ENCODE measurements at places on chromosomes 13 and 19.

GRCh38 chr19:43743059-43743458 lies 11.7 kb downstream of the SMG9 start:
- DNase-seq, result no peak

DNA sequence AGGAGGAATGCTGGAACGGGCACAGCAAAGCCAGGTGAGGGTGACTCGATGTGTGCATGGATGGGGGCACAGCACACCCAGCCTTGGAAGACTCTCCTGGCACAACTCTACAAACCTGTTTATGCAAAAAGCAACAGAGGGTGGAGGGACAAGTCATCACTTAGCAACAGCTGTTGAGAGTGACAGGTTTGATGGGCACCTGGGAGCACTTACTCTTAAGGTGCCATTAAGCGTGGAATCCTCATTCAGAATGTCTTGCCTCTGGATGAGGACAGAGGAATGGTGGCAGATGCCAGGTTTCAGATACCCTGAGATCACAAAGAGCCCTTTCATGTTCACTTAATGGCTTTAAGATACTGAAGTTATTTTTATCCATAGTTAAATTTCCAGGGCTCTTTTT lies 97.0 kb downstream of the DCT start:
- no peak for DNase-seq

DNA sequence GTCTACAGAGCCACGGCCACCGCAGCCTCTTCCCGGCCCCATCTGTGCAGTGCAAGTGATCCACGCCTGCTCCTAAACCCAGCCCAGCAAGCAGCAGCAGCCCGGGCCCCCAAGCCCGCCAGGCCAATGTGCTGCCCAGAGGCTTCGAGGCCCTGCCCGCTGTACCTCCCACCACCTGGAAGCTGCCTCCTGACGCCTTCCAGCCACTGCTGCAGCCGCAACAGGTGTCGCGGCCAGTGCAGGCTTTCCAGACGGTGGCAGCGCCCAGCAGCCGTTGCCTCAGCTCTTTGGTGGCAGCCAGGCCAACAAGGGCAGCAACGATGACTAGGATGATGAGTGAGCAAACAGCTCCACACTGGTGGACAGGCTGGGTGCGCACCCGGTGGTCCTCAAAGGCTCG lies 50.2 kb upstream of the TPM4 start:
- DNase-seq, result no peak

DNA sequence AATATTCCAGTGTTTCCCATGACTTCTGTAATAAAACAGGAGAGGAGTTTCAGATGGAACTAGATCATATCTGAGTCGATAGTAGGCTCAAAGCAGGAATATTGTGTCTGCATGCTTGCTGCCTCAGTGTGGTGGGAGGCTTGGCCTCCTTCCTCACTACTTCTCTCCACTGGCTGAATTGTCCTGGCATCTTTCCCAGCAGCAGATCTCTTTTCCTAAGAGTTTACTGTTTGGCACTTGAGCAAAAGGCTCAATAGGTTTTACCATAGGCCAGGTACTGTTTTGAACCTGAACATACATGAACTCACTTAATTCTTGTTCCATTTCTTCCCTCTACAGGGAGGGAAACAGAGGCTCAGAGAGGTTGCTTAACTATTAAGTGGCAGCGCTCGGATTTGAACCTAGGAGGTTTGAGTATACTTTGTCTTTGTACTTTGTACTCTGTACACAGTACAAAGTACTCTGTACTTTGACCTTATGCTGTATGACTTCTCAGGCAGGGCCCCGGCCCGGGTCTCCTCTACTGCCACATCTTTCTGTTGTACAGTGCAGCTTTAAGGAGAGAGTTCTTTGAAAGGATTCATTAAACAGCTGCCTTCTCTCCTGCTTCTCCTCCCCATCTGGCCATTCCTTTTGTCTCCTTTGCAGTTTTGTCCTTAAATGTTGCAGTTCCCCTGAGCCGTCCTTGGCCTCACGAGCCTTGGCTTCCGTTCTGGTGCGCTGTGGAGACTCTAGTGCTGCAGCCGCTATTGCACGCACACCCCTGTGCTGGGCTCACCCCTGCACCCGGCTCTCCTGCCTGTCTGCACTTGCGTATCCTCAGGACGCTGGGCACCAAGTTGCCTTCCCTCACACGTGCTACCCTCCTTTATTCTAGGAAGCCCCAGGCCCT lies 8.1 kb downstream of the B3GLCT start:
- no peak for DNase-seq

DNA sequence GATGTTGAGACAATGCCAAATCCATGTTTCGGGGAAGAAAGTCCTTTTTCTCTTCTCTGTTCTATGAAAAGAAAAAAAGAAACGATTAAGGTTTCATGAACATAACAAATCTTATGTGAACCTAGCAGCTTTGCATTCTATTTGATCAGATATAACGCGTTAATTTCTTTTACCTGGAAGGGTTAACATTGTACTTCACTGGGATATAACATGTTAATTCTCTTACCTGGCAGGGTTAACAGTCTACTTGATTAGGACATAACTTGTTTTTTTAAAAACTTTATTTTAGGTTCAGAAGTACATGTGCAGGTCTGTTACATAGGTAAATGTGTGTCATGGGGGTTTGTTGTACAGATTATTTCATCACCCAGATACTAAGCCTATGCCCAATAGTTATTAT lies 68.8 kb downstream of the CPAMD8 start:
- no peak for DNase-seq

- no peak for DNase-seq
These were observed 1318.9 kb downstream of the OLFM4 start for GRCh38 chr13:54347531-54347930.

DNA sequence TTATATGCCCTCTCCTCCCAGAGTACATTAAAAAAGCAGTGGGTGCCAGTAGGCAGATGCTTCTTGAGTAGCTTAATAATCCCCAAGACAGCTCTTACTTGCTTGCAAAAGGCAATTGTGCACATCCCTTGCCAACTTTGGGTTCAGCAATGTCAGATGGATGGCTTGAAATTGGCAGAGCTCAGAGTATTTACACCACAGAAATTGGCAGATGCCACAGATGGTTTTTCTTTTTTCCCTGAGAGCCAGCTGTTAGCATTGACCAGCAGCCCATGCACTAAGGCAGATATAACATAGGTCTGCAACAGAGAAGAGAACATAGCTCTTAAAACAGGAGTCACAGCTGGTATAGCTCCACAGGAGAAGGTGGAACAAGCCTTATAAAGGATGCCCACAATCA lies 18.4 kb upstream of the RNASEH2B start:
- DNase-seq, result no peak

GRCh38 chr19:8552810-8553209 lies 24.4 kb downstream of the MYO1F start:
- DNase-seq, result no peak

- no peak for DNase-seq
These were observed 47.9 kb downstream of the COL4A1 start for GRCh38 chr13:110258876-110259631.

DNA sequence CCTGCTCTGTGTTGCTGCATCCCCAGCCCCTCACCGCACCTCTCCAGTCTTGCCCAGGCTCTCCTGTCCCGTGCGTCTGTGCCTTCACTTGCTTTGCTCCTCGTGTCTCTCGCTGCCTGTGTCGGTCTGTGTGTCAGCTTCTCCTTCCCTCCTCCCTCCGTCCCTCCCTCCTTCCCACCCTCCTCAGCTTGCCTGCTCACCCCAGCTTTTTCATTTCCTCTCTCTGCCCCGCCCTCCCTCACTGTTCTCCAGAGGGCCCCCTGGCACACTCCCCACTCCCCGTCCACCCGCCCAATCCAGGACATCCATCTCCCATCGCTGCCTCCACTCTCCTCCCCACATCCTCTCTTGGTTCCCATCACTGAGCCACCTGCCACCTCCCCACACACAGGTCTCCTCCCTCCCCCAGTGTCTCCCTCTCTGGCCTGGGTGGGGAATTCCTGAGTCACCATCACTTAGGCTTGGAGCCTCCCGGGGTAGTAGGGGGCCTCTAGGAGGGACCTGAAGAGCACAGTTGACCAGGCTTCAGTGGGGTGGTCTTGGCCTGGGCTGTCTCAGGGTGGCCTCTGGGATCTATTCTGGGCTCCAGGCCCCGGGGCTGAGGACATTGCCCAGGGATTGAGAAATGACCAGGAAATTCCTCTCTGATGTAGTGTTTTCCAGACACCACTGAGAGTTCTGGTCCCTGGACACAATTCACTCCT lies at the start of gene PTGIR:
Gene PTGIR (minus strand): TSS at position 132 of the 704 bp plus-strand sequence. CDS start 864 bp downstream, outside the sequence.
- peak; percentile 29 for DNase-seq

- no peak for DNase-seq
These were observed 38.0 kb upstream of the ALOX5AP start for GRCh38 chr13:30697177-30697953.

DNA sequence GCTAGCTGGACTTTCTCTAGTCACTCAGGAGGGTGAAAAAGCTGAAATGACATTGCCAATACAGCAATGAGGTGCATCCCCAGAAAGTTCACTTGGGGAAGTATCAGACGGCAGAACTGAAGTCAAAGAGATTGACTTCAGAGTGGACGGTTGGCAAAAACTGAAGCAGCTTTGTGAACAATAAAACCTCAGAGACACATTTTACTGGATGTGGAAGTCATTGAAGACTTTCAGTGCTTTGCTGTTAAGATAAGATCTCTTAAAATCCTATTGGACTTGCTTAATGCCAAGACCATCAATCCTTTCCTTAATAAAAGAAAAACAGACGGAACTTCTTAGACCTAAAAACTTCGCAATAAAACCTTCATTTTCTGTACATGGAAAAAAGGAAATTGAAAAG lies 103.7 kb downstream of the ABCC4 start:
- no peak for DNase-seq

GRCh38 chr13:23377983-23378632 lies 55.4 kb downstream of the SACS start:
- no peak for DNase-seq

DNA sequence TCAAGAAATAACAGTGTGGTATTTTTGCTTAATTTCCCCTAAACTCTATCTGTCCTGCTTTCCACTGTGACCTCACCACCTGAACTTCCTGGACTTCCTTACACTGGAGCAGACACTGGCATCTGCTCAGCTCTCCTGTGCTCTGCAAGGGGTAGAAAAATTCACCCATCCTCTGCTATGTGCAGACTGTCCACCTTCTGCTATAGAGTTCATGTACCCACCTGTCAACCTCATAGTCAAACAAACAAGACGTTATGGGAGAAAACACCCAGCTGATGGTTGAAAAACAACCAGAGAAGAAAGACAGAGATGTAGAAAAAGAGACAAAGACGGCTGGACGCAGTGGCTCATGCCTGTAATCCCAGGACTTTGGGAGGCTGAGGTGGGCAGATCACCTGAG lies 12.2 kb downstream of the LAIR1 start:
- no peak for DNase-seq

DNA sequence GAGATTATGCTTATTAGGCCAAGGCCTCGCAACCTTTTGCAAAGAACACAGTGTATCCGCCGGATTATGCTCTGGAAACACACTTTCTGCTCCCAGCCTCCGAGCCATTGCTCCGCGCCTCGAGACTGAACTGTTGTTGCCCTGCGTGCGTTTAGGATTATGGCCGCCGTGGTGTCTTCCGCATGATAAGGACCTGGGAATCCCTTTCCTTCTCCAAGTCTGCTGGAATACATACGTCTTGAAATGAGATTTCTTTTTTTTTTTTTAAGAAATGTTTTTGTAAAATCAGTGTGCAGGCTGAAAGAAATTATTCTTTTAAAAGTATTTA lies 89.8 kb upstream of the SOX1 start:
- no peak for DNase-seq

DNA sequence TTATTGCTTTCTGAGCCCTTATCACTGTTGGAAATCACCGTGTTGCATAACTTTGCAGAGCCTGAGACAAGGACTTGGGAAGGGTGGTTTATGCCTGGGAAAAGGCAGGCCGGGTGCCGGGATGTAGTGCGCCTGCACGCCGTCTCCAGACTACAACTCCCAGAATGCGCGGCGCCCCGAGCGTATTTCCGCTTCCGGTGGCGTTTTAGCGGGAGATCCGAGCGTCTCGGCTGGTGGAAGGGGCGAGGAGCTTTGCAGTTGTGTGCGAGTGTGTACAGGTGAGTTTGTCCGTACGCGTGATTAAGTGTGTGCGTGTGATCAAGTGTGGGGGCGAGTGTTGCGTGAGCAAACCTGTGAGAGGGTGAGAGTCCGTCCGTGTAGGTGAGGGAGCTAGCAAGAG lies 75.4 kb downstream of the PEG3 start:
- DNase-seq, result no peak

- DNase-seq, result no peak
These were observed 32.1 kb downstream of the NEK5 start for GRCh38 chr13:52096748-52097147.

- no peak for DNase-seq
These were observed 166.6 kb downstream of the SLITRK6 start for GRCh38 chr13:85632526-85633195.

- DNase-seq, result peak; percentile 48
These were observed 15.3 kb upstream of the MAP1S start for GRCh38 chr19:17703824-17704463.

DNA sequence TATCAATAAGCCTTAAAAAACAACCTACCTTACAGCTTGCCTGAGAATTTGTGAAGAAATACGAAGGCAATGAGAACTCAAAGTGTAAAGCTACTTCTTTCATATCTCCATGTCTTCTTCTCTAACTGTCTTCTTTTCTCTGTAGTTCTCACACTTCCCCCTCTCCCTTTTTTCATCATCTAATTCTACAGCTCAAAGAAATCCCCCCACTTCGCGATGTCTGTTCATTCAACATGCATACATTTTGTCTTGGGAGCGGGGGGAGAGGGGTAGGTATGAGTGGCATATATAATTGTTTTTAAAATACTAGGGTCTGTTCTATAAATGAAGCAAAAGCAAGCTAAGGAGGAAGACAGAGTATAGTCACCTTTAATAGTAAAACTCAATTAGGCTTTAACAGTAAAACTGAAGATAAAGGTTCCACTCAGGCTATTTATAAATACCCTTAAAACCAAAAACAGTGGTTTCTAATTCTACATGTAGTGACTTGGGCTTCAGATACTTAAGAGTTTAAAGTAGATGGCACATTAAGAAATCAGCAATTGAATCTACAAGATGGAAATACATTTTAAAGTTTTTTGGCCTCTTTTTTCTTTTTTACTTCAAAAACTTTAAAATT lies 106.9 kb downstream of the KLF12 start:
- no peak for DNase-seq

DNA sequence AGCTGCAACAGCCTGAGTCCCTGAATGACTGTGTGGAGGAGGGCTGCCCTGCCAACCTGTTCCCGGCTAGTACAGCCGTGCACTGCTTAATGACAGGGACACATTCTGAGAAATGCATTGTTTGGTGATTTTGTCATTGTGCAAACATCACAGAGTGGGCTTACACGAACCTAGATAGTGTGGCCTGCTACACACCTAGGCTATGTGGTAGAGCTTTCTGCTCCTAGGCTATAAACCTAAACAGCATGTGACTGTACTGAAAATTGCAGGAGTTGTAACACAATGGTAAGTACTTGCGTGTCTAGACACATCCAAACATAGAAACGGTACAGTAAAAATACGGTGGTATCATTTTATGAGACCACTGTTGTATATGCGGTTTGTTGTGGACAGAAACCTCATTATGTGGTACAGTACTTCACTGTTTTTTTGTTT lies 35.0 kb downstream of the VASP start:
- DNase-seq, result no peak

GRCh38 chr13:114099918-114100445 lies 32.4 kb downstream of the RASA3 start:
- no peak for DNase-seq

GRCh38 chr13:99415014-99415650 lies 86.1 kb upstream of the TM9SF2 start:
- no peak for DNase-seq
